Astrocyte (in vitro differentiated cells and primary cell): ENCODE measurements at places on chromosomes 4 and X. TPM values are rescaled to one million over a fixed set of nuclear protein-coding genes. Genes with fewer than 3 reads are reported as not detected.

The CDKL5 gene
- total RNA-seq, result 17.7 and 19.2 TPM in 2 replicates

The TRIM75 gene
- total RNA-seq, result not detected in 2 replicates

The PDZD4 gene
- 9.9 and 13.1 TPM in 2 replicates for total RNA-seq

The ASB9 gene
- total RNA-seq, result 0.27 TPM in 1 of 2 replicates, not detected in the other

The SYTL5 gene
- total RNA-seq, result 8.4 TPM in 2 replicates

The FAM184B gene
- 0.46 and 0.54 TPM in 2 replicates for total RNA-seq

The UGDH gene
- total RNA-seq, result 111 and 114 TPM in 2 replicates

The PCDH10 gene
- 9.1 and 12.5 TPM in 2 replicates for total RNA-seq

The HELT gene
- total RNA-seq, result not detected in 2 replicates

The FRG2 gene
- not detected in 2 replicates for total RNA-seq

The SLITRK2 gene
- total RNA-seq, result not detected in 2 replicates

The NWD2 gene
- total RNA-seq, result not detected in 2 replicates

The SPIN2A gene
- 1.2 TPM in 2 replicates for total RNA-seq
